ENCODE measurements at places on chromosomes 5 and 9.
A peak's percentile ranks its signal among the peaks of the same experiment; 100 is the strongest.

- DNase-seq = no peak
These were observed 189.9 kb downstream of the NSG2 start for GRCh38 chr5:174235221-174236011.

DNA sequence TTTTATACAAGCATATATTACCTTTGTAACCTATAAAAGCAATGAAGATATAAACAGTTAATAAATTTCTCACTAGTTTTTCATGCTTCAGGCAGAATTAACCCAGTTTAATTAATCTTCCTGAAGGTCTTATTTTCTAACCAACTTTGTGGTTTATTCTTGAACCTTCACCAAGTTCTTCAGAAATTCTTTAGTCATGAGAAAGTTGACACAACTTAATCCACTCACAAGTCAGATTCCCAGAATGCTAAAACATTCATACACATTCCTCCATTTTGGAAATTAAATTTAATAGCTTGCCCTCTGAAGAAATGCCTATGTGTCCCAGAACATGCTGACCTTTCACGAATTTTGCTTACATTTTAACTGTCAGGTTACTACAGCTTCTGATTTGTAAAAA is 105.4 kb upstream of the PAM start:
- no peak for DNase-seq

DNA sequence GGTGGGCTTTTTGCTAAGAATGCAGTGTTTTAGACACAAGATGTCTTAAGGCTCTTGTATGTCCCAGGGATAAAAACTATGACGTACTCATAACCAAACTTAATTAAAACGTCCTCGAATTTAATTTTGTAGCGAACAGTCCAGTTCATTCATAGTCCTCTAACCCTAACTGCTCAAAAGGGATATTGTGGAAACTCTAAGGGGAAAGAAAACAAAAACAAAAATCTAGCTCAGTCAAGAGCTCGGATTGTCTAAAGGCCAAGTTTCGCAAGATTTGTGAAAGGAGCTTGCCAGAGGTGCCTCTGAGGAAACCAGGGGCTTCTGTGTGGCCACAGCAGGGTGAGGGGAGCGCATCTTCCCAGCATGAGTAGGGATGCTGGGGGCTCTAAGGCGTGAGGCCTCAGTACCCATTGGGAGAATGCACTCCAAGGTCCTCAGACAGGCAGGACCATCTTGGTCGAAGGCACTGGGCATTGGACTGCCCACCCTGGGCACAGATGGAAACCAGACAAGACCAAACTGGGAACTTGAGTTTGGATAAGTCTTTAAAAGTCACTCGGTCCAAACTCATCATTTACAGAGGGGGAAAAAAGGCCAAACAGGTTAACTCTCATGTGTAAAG is 71.8 kb downstream of the PRRT1B start:
- no peak for DNase-seq

DNA sequence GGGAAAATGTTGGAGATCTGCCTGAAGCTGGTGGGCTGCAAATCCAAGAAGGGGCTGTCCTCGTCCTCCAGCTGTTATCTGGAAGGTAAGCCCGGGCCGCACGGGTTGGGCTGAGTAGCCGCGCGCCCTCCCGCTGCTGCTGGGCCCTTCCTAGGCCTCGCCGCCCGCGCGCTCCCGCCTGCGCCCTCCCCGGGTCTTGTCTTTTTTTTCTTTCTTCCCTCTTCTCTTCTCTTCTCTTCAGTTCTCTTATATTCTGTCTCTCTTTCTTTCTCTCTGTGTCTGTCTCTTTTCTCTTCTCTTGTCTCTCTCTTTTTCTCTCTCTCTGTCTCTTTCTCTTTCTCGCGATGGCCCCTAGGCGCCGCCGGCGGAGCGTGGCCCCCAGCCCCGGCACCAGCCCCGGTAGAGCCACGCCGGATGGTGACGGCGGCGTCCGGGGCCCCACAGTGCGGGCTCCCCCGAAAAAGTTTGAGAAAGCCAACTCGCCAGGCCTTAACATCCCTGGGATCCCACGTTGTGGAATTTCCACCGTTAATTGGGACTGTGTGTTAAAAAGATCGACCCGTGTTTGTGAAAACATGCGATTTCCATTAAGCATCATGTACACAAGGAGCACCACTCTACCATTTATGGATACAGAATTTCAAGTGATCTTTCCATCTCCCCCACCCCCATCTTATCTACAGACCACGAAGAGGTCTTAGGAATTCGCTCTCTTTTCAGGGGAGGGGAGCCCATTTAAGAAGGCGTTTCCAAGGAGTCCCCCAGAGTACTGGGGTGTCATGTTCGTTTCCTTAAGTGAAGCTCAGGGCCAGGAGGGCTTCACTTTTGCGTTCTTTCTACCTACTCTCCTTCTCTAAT is 616 bp downstream of the ABL1 start:
- peak; percentile 39 for DNase-seq

GRCh38 chr9:10265153-10265631 is 347.6 kb downstream of the PTPRD start:
- peak; percentile 84 for DNase-seq

DNA sequence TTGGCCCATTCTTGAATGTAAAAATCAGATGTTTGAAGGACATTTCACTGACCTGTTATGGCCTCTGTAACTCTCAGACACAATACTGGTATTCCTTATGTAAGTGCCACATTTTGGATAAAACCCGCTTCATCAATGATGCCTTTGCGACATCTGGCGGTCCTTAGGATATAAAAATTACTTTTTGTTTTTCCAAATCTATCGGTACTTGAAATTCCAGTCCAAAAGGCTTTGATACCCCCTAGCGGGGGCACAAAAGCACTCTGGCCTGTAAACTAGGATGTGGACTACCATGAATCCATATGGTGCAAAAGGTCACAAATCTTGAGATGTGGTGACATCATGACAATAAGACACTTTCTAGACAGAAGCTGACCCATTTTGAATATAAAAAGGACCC is 291.8 kb downstream of the KIAA0825 start:
- no peak for DNase-seq
